ENCODE measurements at places on chromosomes 1 and 21.

GRCh38 chr1:235940285-235940684 is 73.6 kb upstream of the LYST start:
- DNase-seq: no peak

GRCh38 chr1:107936498-107937481 is 28.2 kb downstream of the VAV3 start:
- no peak for DNase-seq

DNA sequence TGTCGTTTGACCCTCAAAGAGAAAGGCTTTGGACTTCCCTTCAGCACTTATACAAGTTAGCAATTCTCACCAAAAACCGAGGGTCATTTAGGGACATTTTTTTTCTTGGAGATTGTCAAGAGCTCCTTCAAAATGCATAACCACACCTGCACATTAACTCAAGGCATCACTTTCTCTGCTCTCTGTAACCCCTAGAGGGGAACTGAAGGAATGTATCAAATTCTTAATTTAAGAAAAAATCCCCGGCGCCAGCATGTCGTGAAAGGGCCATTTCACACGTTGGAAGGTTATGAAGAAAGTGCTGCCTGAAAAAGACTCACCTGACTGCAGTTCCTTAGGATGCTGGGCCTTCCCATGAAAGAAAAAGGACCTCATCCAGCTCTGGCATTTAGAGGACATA is 131.6 kb upstream of the ZC3H12A start:
- DNase-seq: no peak

DNA sequence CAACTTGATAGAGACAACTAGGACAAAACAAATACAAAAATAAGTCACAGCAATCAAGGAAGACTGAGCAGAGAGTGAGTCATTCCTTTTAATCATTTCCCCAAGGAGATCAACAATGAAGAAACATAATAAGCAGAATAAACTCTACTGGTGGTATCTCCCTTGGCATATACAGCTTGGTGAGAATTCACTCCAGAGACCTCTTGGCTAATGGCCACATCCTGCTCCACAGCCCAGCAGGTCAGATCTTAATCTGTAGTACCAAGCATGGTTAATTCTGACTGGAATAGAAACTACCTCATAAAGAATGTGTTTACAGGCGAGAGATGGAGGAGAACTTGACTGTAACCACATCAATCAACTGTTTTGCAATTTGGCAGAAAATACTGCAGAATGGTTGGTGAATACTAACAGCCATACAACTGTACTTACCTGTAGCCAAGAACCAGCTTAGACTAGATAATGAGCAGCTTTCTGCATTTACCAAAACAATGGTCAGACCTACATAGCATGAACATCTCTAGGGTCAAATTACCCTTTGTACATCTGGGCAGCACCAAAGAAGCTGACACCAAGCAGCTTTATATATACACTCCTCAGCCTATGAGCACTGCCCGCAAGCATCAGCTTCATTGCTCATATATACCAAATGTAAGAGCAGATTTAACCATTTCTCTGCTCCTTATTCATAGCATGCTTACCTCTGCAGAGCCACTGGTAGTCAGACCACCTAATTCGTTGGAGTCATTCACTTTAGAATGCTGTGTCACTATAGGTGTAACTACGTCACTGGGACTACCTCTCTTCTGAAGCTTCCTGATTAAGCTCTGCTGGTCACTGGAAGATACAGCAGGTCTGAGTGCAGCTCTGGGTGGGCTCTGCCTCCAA is 51.0 kb downstream of the KIAA0319L start:
- DNase-seq: no peak

GRCh38 chr1:98709906-98710305 is 48.4 kb downstream of the SNX7 start:
- no peak for DNase-seq

GRCh38 chr1:202968895-202969295 is 1.8 kb upstream of the CYB5R1 start:
- peak; percentile 87 for DNase-seq

- no peak for DNase-seq
Observed at GRCh38 chr1:114521396-114522263, 10.6 kb upstream of the TRIM33 start.

DNA sequence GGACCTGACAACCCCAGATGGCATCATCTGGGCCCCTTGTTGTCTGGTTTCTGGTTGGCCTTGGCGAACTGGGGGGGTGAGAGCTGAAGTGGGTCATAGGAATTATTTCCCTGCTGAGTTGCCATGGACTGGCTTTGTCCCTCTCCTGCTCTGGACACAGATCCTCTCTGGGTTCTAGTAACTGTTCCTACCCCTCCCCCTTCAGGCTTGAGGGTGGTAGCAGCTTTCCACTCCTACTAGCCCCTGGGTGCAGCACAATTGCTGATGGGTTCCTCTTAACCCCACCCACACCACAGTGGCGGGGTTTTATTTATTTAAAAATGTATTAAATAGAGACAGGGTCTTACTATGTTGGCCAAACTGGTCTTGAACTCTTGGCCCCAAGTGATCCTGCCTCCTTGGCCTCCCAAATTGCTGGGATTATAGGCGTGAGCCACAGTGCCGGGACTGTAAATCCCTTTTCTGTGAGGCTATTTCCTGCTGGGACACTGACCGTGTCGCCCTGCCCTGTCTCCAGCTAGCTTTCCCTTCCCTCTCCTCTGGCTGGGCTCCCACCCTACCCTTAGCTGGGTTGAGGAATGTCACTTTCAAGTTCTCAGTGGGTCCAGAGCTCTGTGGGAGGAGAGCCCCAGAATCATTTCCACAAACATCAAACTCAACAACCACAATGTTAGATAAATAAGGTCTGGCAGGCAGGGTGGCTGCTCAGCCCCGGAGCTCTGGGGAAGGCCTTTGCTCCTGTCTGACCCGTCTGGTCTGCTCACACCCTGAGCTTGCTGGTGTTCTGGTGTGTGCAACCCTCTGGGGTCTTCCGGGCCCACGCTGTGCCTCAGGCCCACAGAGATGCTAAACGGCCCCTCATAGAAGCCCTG is 112.7 kb upstream of the WNT4 start:
- no peak for DNase-seq

DNA sequence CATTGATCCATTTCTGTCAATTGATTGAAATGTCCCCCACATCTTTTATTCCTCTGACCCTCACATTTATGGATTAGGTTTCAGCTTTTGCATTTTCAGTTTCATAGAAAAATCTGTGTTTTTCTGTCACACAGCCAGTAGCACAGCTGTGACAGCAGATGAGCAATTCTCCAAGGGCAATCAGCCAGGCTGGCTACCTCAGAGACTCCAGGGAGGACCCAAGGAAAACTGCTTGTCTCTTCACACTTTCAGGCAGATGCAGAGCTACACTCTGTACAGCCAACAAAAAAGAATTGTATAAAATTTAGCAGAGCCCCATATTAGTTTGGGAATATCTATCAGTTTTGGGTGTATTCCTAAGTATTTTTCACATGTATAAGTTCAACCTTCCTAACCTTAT is 257.2 kb downstream of the LRRC7 start:
- DNase-seq: no peak

GRCh38 chr1:201223852-201224665 is 33.4 kb downstream of the IGFN1 start:
- no peak for DNase-seq

- no peak for DNase-seq
Observed at GRCh38 chr1:210049616-210050015, 111.6 kb downstream of the SYT14 start.

DNA sequence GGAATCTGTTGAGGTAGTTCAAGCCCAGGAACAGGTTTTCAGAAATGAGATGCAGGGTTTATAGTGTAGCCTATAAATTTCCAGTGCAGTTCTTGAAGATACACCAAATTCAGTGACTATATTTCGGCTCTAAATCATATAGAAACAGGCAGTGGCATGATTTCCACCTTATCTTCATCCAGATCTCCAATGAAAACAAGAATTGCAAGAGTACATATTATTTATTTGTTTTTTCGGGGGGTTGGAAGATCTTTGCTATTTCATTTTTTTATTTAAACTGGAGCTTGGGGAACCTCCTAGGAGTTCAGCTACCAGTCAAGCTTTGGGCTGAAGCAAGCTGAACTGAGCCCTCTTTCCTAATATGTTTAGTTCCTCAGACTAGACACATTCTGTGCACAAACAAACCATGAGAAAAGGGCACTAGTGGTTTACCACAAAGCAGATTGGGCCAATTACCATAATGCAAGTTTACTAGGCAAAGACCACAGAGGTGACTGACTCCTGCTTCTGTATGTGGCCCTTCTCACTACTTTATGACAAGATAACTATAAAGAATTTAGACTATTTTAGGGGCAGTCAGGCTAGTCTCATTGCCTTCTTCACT is 68.5 kb downstream of the RGS2 start:
- DNase-seq: no peak

GRCh38 chr1:62401034-62401760 is 35.7 kb upstream of the USP1 start:
- DNase-seq: no peak

- DNase-seq: no peak
Observed at GRCh38 chr1:181525104-181525721, 41.9 kb downstream of the CACNA1E start.

GRCh38 chr21:18053151-18053550 is 191.5 kb upstream of the CHODL start:
- no peak for DNase-seq

DNA sequence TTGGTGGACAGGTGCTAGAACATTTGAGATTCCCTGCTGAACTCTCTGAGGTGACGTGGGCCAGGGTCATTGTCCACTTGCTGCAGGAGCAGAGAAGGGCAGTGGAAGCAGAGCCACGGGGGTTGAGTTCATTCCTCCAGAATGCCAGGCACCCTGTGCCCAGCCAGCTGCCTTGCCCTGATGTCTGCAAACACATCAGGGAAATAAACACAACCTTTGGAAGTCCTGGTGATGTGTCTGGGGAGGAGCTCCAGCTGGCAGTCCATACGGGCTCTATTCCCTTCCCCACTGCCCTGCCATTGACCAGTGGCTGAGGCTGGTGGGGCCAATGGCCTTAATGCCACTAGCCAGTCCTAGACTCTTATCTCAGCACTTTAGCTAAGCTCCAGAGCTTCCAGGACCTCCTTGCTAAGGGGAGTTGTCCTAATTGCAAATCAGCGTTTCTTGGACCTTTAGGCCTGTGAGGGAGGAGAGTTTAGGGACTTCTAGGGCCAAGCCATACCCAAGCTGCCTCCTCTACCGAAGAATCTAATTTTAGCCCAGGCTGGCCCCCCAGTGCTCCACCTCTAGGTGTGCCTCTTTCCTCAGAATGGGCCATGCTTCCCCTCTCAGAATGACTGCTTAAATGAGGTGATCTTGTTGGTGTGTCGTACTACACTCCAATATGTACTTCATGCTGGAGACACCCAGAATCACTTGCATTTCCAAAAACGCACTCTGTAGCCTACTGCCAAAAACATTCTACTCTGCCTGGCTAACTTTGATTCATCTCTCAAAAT is 25.9 kb upstream of the MFSD2A start:
- no peak for DNase-seq

- DNase-seq: no peak
Observed at GRCh38 chr1:239427712-239428111, 41.3 kb downstream of the CHRM3 start.

GRCh38 chr1:36151134-36151844 is 2.0 kb upstream of the TRAPPC3 start:
- no peak for DNase-seq

DNA sequence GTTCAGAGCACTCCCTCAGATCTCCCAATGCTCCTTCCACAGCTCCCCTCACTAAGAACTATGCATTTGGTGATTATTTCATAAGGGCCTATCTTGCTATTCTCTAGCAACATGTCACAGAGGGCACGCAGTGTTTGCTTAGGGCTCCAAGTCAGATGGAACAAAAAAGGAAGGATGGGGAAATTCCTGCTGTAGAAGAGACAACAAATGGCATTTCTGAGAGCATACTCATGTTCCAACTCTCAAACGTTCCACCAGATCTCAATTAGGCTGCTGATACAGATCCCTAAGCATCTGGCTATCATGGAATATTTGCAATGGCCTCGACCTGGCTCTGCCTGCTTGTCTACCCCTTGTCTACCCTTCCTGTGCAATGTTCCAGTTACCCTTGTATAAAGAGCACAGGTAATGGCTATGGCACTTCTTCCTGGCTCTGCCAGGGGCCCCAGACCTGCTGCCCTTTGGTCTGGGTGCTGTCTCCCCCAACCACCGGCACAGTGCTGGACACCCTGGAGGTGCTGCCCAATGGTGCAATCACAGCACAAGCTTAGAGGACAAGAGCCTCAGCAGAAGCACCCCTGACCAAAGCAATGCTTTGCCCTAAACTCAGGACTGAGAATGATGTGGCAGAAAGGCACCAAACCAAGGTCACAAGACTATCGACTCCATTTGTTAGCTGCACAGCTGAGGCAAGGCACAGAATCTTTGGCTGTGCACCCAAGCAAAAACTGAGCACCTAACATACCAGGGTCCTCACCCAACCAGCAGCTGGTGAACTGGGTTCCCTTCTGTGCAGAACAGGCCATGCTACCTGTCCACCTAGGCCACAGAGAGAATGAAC is 3.6 kb downstream of the PARP1 start:
- DNase-seq: no peak

DNA sequence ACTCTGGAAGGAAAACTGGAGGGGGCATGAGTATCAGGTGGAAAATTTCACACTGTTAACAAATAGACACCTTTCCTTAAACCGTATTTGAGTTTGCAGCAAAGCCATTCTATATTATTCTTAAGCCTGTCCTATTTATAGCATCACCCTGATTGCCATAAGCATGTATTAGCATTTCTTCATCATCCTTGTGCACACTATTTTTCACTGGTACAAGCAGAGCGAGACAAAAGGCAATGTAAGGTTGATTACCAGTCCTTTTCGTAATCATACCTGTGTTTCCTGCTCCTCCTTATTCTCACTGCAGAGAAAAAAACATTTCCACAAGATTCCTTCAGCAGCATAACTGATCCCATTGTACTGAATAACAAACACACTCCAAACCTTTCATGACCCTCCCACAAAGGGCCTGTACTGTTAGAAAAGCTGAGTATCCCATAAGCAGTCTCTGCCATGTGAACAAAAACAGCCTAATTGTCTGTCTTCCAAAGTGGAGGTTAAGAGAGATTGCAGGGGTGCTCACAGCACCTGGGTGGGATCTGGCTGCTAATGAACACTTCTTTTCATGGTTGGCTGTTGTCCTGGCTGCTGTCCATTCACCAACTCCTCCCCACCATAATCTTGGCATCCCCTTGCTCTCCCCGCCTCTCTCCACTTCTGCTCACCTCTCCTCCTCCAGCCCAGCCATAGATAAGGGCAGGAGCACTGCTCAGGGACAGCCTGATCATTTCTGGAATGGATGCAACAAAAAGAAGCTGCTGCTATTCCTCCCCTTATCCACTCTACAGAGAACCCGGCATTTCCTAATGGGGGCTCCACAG is 30.4 kb downstream of the VTCN1 start:
- DNase-seq: no peak

GRCh38 chr21:15820852-15821379 is 91.1 kb downstream of the USP25 start:
- no peak for DNase-seq

GRCh38 chr21:39048064-39048463 is 135.2 kb downstream of the PSMG1 start:
- no peak for DNase-seq

- no peak for DNase-seq
Observed at GRCh38 chr1:228004856-228005462, 1.8 kb upstream of the WNT3A start.
